PC-3 (cell line): ENCODE measurements at places on chromosomes 3 and 15. TPM values are rescaled to one million over a fixed set of nuclear protein-coding genes. Genes with fewer than 3 reads are reported as not detected.
A peak's percentile ranks its signal among the peaks of the same experiment; 100 is the strongest.

SECISBP2L gene
- total RNA-seq: 13.6 and 18.6 TPM in 2 replicates

ROPN1B gene
- total RNA-seq: 0.18 TPM in 1 of 2 replicates, not detected in the other

EMC7 gene
- 50.3 and 66.0 TPM in 2 replicates for total RNA-seq

GRCh38 chr15:77846986-77847385 is 214.3 kb upstream of the LINGO1 start:
- no peak for DNase-seq

DNA sequence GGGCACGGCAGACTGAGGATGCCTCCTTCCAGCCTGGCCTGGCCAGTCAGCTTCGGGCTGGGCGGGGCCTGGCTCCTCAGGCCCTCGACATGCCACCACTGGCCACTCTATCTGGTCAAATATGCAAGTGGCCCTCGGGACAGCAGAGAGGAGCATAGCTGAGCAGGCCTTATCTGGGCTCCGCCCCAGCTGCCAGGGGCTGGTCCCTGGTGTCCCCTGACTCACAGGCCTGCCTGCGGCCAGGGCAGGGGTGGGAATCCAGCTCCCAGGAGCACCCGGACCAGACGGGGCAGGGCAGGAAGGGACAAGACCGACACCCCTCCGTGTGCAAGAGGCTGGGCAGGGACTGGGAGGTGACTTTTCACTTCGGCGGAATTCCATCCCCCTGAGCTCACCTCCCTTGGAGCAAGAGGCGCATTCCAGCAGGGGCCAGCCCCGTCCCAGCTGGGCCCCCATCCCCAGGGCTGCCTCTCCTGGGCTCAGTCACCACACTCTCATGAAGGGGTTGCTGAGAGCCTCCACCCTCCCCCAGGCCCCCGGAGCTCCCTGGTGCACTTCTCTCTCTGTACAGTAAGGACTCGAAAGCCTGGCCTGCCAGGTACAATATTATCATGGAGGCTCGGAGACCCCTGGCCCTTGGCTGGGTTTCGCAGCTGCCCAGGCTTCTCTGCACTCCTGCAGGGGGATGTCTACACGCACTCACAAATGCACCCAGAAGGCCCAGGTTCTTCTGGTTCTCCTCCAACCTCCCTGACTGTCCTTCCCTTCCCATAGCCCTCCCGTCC is 29.5 kb downstream of the WNT7A start:
- DNase-seq: peak; percentile 98

DNA sequence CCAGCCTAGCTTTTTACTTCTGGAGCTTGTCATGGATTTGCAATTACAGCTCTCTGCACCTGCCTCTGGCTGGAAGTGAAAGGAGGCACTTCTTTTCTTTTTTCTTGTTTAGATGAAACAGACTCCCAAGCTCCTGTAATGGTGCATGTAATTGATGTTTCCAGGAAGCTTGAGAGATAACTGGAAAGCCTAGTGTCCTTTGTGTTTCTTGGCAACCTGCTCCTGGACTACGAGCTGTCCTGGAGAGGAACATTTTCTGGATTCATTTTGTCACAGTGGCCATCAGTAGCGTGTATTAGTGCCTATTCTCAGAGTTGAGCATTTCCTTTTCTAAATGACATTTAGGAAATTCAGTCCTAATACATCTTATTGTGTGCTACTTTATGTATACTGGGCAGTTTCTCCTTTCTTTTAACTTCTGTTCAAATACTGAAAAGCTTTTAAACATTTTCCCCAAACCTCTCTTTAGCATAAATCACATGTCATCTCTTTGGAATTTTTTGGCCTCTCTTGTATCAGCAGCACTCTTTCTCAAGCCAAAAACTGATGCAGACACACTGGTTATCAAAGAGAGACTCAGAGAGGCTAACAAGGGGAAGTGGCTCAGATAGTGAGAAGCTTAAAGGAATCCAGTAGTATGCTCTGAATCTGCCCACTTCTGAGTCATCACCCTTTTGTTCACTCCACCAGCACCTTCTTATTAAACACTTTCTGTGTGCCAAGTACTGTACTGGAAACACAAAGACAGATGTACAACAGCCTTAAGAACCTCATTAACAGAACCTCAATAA is 62.6 kb upstream of the SLC2A2 start:
- peak; percentile 83 for DNase-seq

DNA sequence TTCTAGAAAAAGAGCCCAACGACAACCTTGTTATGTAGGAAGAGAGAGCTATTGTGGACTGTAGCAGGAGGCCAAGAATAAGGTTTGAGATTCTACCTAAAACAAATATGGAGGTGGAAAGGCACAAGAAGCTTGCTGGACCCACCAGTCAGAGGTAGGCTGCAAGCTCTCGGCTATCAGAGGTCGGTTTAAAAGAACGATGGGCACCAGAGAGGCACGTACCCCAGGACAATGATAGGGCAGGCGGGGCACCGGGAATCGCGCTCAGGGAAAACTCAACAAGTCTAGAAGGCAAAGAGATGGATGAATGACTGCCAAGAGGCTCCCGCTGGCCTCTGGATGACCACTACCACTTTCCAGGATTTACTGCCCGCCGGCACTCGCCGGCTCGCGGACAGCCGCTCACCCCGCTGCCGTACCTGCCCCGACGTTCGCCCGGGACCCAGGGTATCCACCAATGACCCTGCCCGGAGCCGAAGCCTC is 1.1 kb downstream of the HDGFL3 start:
- DNase-seq: peak; percentile 6
